Smooth muscle cell of the brain vasculature (primary cell): ENCODE measurements at places on chromosomes 7 and 10.

GRCh38 chr7:96546426-96546825 is 163.2 kb downstream of the SEM1 start:
- no peak for DNase-seq

DNA sequence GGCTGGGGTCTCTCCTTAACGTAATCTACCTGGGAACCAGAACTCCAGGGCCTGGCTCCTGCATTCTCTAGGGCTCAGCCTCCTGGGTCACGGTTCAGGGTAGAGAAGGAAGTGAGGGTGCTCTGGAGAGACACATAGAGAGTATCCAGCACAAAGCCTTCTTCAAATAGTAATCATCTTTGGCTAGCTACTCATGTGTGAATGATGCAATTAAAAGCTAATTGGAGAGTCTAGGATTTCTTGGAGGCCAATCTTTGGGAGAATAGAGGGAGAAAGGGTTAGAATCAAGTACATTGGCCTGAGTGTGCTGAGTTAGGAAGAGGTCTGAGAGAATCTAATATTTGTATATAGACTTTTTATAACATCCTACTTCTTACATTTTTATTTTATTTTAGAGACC is 24.0 kb upstream of the MALRD1 start:
- no peak for DNase-seq

DNA sequence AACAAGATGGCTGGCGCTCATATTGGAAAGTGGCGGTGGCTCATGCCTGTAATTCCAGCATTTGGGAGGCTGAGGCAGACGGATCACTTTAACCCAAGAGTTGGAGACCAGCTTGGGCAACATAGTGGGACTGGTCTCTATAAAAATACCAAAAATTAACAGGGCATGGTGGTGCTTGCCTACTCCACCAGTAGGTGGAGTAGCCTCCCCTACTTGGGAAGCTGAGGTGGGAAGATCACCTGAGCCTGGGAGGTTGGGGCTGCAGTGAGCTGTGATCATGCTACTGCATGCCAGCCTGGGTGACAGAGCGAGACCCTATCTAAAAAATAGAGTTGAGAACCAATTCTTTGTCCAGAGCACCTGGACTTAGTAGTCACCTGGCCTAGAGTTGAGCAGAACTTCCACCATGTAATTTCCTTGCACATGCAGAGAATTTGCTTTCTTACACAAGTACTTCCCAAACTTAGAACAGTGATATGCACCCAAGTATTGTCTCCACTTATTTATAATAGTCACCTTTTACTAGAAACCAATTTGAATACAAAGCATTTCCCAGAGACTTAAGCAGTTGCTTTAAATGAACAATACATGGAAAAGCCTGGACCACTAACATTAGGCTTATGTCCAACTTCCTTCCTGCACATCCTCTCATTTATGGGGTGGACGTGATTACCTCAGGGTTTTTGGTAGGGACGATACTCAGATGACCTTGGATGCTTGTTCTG is 15.9 kb downstream of the LAMB4 start:
- no peak for DNase-seq

- peak; percentile 21 for DNase-seq
Observed at GRCh38 chr7:137942484-137943115, 59.3 kb downstream of the CREB3L2 start.

GRCh38 chr10:24982319-24983112 is 30.1 kb upstream of the PRTFDC1 start:
- no peak for DNase-seq

GRCh38 chr10:91054325-91054724 is 133.4 kb upstream of the ANKRD1 start:
- no peak for DNase-seq

- DNase-seq = no peak
Observed at GRCh38 chr7:140593672-140593982, 47.0 kb downstream of the DENND2A start.

GRCh38 chr10:102713814-102714620 is at the start of gene ARL3:
ARL3 (minus strand) TSS chr10:102714397; CDS start chr10:102714275, 122 bp downstream.
- DNase-seq = peak; percentile 95

- no peak for DNase-seq
Observed at GRCh38 chr10:12349629-12350166, 351 bp downstream of the CAMK1D start.

DNA sequence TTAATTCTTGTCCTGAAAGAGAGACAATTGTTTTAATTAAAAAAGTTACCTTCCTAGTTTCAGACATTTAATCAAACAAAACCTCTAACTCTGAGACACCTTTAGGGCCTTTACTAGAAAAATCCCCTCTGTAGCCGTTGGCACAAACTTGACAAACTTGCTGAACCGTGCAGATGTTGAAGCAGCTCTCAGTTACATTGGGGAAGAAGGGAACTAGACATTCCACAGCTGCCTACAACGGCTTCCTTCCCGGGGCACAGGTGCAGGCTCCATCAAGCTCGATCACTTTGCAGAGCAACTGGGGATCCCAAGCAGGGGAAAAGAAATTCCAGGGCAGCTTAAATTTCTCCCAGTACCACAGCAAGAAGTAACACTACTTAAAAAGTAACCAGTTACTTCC is 141.3 kb downstream of the SKAP2 start:
- no peak for DNase-seq

GRCh38 chr7:116242759-116243158 is 32.4 kb downstream of the TES start:
- no peak for DNase-seq

DNA sequence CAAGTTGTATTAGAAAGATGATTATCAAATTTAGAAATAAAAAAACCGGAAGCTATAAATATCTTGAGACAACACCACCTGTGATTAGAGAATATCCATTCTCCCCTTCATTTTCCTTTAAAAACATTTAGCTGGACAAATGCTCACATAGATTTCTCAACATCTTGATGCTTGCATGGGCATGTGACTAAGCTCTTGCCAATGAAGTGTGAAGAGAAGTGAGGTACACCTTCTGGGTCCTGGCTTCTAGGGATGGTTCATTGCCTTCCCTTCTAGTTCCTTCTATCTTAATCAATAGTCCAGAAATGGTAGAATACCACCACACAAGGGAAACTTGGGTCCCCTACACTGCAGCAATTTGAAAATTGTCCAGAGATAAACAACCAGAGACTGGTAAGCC is 41.0 kb downstream of the WAPL start:
- DNase-seq = no peak

DNA sequence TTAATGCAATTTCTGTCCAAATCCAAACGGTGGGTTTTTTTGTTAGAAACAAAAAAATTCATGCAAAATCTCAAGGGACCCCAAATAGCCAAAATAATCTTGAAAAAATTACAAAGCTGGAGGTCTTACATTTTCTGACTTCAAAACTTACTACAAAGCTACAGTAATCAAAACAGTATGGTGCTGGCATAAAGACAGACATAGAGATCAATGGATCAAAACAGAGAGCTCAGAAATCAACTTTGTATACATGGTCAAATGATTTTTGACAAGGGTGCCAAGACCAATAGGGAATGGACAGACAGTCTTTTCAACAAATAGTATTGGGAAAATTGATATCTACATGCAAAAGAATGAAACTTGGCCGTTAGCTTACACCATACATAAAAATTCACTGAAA is 21.7 kb upstream of the CYP3A4 start:
- no peak for DNase-seq

DNA sequence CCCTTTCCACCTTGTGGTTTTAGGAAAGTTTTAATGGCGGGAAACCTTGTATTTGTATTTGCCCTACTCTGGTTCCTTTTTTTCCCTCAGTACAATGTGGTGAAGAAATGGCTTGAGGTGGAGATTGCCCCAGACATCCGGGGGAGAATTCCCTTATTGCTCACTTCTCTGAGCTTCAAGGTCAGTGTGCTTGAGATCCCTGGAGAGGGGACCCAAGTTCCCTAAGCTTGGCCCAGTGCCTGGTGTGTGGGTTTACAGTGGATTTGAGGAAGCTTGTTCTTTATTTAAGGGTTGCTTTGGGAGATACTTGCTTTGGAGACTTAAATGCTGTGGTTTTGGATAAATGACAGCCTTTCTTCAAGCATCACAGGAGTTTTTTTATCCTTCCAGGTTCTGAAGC is 18.3 kb downstream of the CALHM2 start:
- DNase-seq = no peak

- no peak for DNase-seq
Observed at GRCh38 chr7:114885836-114886235, 36.1 kb upstream of the MDFIC start.

DNA sequence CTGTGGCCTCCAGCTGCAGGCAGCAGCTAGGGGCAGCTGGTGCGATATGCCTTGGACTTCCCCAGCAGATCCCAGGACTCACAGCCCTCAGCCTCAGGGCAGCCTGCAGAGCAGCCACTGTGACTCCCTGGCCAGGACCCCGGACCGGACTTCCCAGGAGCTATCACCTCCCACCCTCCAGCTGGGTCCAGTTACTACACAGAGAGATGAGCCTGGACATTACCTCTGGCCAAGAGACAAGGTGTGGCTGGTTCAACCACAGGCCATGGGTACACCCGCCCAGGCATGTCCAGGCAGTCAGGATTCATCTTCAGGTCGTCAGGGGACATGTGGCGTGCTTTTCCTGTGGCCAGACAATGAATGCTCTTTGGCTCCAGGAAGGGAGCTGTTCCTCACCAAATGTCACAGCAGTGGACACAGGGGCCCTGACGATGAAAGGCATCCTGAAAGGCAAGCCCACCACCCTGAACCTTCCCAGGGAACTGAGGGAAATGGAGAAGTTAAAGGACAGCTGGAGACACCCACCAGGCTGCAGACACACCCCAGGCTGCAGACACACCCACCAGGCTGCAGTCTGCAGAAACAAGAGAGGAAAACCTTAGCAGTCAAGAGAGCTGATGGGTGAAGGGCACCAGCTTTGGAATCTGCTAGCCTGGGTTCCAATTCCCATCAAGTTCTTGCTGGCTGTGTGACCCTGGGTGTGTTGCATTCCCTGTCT is 25.8 kb upstream of the NANOS1 start:
- DNase-seq = no peak

- DNase-seq = no peak
Observed at GRCh38 chr10:64011912-64012714, 490.9 kb downstream of the REEP3 start.

- no peak for DNase-seq
Observed at GRCh38 chr7:129009437-129009836, 45.5 kb downstream of the TNPO3 start.

DNA sequence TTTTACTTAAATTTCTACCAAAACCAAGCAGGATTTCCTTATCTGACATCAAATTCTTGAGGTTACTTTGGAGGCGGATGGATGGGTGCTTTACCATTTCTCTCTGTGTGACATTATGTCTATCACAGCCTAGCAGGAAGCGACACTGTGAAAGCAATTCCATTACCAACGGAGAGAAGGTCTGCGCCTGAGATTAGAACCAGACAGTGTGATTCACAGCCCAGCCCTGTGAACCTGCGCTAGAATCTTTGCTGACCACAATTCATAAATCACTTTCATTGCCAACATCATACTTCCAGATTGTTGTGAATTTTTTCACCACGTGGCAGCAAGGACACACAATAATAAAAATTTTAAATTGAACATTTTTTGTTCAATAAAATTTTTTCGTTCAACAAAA is 126.5 kb downstream of the CUBN start:
- no peak for DNase-seq

DNA sequence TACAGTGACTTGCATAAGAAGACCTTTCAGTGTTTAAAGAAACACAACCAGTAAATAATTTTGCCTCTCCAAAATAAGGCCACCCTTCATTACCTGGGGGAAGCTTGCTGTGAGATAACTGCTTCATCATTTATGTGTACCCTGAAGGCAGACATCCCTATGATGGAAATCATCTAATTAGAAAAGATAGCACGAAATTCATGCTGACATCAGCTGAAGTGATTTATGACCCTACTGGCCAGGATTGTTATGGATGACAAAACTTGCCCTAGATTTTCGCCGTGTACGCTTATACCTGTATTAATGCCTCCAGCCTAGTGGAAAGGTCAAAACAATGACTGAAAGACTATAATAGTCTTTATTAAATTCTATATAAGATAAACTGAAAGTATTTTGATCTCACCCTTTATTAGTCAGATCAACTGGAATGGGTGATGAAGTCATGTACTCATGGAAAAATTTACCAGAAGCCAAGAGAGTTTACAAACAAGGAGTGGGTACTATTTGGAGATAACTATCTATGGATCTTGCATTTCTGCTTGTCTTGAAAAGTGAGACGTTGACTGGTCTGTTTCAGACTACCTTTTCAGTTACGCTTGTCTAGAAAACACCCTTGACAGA is 114.2 kb downstream of the PPP1R3A start:
- no peak for DNase-seq

DNA sequence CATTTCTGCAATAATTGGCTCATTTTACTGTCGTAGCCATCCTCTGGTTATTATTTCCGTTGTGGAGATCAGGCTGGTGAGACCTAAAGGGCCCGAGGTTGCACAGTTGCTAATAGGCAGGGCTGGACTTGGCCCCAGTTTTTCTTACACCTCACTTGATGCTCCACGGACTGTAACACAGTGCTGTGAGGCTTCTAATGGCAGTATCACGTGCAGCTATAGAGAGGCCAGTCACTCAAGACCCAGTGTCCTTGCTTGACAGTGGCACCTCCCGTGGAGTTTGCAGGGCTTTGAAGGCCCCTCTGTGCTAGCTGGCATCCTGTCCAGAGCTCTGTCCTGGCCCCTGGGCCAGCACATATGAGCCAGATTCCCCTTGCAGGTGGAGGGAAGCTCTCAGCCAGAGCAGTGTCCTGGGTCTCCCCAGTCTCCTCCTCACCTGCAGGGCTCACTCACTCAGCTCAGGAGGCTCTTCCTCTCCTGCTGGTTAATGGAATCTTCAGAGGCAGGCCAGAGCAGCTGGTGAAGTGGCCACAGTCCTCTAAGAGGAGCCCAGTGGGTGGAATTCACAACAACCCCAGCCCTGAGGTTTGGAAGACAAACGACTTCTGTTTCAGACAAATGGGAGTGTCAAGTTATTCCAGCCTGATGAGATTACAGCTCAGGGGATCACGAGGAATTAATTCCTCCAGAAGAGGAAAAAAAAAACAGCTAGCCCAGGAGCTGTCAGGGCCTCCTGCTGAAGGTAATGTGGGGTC is 114.2 kb upstream of the FAM180A start:
- no peak for DNase-seq

- no peak for DNase-seq
Observed at GRCh38 chr10:68408898-68409518, 1.9 kb upstream of the RUFY2 start.

DNA sequence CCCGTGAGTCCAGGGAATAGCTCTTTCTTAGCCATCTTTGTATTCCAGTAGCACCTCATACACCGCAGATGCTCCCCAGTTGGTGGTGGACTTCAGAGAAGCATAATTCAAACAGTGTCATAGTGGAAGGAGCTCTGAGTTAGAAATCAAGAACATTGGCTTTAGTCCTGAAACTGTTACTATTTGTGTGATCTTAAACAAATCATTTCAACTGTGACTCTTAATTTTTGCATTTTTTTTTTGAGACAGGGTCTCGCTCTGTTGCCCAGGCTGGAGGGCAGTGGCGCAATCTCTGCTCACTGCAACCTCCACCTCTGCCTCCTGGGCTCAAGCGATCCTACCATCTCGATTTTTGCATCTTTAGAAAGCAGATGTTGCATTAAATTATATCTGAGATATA is 1.8 kb downstream of the BPGM start:
- DNase-seq = no peak
